Kidney tubule cell (primary cell): ENCODE measurements at places on chromosomes 13 and 19.

GRCh38 chr13:77728265-77729125, 31.0 kb downstream of the SLAIN1 start:
- DNase-seq = no peak

GRCh38 chr13:27125357-27126282, 46.0 kb downstream of the USP12 start:
- DNase-seq = no peak

DNA sequence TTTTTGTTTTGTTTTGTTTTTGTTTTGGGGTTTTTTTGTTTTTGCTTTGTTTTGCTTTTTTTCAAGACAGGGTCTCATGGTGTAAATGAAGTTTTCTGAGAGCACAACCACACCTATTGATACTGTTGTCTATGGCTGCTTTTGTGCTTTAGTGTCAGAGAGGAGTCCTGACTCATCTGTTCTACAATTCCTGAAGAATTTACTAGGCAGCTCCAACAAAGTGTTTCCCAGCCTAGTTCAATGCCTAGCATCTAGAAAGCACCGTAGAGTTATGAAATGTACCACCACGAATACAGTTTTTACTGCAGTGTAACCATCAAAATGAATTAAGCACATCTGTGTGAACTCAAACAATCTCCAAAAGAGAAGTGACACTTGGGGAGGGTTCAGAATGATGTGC, 21.2 kb downstream of the SAFB start:
- DNase-seq = no peak

DNA sequence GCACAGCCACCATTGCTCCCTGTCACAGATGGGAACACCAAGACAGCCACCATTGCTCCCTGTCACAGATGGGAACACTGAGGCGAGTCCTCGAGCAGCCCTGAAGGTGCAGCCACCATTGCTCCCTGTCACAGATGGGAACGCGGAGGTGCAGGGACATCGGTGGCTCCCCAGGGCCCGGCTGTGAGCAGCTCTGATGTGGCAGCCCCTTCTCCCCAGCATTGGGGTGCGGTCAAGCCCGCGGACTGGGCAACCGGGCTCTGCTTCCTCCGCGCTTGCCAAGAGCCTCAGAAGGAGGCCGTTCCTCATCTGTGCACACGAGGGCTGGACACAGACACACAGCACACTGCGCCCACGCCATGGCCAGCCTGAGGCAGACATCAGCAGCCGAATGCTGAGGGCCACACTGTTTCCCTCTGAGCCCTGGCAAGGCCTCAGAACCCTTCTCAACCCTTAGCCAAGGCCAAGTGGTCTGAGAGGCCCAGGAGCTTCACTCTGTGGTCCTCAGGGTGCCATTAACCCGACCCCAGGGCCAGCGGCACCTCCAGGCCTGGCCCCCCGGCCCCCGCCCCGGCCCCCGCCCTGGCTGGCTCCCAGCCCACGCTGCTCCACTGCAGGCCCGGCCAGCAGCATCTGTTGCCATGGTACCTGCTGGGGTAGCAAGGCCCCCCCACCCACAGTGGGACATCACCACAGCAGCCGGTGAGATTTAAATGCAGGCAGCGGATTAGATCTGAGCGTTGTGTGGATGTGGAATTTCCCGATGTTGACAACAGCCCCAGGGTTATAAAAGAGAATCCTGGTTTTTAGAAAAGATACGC, 18.4 kb downstream of the C2CD4C start:
- DNase-seq = no peak

GRCh38 chr19:46000491-46001246, 5.4 kb downstream of the CCDC61 start:
- DNase-seq = no peak

- DNase-seq = peak; percentile 25
Measured at GRCh38 chr13:38602266-38602665, 84.6 kb upstream of the FREM2 start.

DNA sequence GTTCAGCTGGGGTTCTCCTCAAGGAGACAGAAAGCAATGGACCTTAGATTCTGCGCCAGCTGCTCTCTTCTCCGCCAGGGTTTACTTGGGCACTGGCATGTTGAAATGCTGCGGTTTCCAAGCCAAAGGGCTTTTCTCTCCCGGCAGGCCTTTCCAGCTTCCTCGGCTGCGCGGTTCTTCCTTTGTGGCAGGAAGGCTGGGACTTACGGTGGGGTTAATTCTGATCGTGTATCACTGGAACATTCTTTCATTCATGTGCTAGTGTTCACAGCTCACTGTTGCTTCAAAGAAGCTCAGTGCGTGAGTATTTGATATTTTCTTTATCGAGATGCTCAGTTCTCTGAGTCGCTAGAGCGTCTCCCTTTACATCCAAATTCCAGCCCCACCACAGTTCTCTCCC, 723.2 kb downstream of the UQCRFS1 start:
- no peak for DNase-seq

DNA sequence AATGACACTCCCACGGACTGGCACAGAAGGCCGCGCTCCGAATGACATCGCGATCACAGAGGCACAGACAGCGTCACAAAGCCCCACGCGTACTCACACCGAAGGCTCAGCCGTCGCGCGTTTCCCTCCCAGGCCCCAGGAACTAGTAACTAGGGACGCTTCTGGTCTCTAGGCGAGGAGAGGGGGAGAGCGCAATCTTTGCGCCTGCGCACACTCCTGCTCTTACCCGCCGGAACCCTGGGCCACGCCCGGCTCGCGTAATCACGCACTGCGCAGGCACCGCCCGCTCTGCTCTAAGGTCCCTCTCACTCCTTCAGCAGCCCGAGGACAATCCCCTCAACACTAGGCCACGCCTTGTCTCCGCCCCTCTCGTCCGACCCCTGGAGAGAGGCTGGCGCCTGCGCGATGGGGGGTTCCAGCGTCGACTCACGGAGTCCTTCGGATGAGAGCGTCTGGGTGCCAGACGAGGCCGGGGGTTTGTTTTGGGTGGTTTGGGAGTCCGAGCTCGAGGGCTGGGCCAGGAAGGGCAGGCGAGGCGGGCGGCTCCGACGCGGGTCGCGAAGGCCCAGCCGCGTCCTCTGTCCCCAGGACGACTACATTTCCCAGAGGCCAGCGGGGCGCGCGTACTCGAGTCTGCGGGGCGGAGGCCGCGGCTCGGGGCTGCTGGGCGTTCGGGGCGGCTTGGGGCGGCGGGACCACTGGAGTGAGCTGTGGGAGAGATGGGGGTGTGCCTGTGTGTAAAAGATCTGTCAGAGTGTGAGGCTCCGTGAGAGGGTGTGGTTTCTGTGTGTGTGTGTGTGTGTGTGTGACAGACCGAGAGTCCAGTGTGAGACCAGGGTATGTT, at the start of gene ZNF471:
Gene ZNF471, plus strand, starts transcription at position 410 of the 844 bp plus-strand sequence. CDS start 3,717 bp downstream, outside the sequence.
- DNase-seq = peak; percentile 98

- no peak for DNase-seq
Measured at GRCh38 chr13:51603716-51604115, 19.5 kb downstream of the WDFY2 start.

GRCh38 chr13:38707460-38707859, 20.6 kb downstream of the FREM2 start:
- no peak for DNase-seq

- DNase-seq = no peak
Measured at GRCh38 chr13:104854698-104855097, 1680.8 kb downstream of the EFNB2 start.

- DNase-seq = no peak
Measured at GRCh38 chr13:99654076-99654475, 152.8 kb downstream of the TM9SF2 start.

DNA sequence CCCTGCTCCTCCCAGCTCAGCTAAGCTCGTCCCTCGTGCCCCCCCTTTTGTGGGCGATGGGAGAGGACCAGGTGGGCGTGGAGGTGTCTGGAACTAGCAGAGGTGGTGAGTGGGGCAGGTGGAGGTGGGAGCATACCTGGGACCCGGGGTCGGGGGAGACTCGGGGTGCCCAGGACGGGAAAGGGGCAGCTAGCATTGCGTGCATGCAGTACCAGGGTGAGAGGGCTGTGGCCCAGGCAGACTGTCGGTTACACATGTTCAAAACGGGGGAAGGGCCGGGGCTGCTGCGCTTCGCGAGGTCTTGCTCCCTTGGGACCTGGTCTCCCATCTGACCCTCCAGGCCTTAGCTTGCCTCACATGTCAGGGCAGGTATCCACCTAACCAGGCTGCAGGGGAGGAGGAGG, 9.1 kb downstream of the TLE5 start:
- no peak for DNase-seq

- DNase-seq = no peak
Measured at GRCh38 chr13:113091891-113092775, 13.5 kb upstream of the F7 start.

- no peak for DNase-seq
Measured at GRCh38 chr13:98838776-98839175, 86.3 kb upstream of the SLC15A1 start.

- peak; percentile 88 for DNase-seq
Measured at GRCh38 chr13:97367016-97367822, 66.8 kb upstream of the RAP2A start.

- DNase-seq = no peak
Measured at GRCh38 chr13:32905864-32906180, 110.4 kb upstream of the KL start.

- peak; percentile 98 for DNase-seq
Measured at GRCh38 chr19:45376045-45376724, 5.8 kb upstream of the ERCC2 start.

GRCh38 chr13:101178406-101178805, 237.9 kb downstream of the NALCN start:
- DNase-seq = no peak

DNA sequence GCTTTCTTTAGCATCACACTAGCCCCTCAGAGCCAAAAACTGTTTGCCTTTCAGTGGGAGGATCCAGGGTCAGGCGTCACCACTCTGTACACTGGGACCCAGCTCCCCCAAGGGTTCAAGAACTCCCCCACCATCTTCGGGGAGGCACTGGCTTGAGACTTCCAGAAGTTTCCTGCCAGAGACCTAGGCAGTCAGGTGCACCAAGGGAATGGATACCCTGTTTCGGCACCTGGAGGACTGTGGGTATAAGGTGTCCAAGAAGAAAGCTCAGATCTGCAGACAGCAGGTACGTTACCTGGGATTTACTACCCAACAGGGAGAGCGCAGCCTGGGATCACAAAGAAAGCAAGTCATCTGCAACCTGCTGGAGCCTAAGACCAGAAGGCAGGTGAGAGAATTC, 603.0 kb downstream of the UQCRFS1 start:
- no peak for DNase-seq

GRCh38 chr13:105502193-105502592, 1033.3 kb downstream of the EFNB2 start:
- DNase-seq = no peak

- DNase-seq = no peak
Measured at GRCh38 chr13:41418027-41418426, 39.3 kb upstream of the RGCC start.

GRCh38 chr13:28640861-28641599, 17.9 kb upstream of the POMP start:
- no peak for DNase-seq

GRCh38 chr13:104832231-104832630, 1703.2 kb downstream of the EFNB2 start:
- DNase-seq = no peak

- no peak for DNase-seq
Measured at GRCh38 chr13:109000207-109000606, 370.8 kb downstream of the MYO16 start.

DNA sequence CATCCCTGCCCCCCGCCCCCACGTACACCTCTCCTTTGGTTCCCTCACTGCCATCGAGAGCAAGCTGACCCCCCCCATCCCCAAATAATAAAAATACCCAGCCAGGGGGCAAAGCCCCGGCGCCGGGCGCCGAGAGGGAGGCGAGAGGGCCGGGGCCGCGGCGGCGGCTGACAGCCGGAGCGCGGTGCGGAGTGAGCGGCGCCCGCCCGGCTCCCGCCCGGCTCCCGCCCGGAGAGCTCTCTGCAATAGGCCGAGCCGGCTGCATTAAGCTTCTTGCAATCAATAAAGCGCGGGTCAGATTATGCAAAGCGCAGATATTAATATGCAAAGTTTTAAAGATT, 40.9 kb downstream of the DEDD2 start:
- no peak for DNase-seq

DNA sequence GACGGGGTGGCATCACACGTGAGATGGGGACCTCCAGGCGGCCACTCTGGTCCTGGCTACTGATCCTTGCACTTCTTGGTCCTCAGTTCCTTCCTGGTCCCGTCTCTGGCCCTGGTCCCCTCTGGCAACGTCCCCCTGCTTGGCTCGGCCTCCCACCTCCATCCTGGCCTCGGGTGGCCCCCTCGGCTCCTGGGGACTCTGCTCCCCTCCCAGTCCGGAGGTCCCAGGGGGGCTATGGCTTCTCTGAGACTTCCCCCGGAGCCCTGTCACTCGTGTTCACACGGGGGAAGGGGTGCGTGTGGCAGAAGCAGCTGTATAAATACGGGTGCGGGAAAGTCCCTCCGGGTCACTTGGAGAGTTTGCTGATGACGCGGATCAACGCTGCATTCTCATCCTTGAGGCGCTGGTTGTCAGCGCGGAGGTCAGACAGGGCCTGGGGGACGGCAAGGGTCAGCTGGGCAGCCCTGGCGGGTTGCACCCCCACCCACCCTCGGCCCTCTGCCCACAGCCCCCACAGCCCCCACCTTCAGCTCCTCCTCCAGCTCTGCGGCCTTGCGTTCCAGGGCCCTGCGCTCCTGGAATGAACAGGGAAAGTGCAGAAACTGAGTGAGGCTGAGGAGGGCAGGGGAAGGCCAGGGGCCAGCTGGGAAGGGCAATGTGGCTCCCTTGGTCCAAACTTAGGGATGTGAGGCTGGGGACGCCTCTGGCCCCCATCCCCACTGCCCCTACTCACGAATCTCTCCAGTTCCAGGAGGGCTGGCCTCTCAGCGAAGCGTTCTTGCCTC, 15.6 kb downstream of the EPS8L1 start:
- no peak for DNase-seq

GRCh38 chr19:3131168-3131567, 4.7 kb upstream of the GNA15 start:
- no peak for DNase-seq

- no peak for DNase-seq
Measured at GRCh38 chr13:99956473-99957349, 14.9 kb downstream of the ZIC5 start.

DNA sequence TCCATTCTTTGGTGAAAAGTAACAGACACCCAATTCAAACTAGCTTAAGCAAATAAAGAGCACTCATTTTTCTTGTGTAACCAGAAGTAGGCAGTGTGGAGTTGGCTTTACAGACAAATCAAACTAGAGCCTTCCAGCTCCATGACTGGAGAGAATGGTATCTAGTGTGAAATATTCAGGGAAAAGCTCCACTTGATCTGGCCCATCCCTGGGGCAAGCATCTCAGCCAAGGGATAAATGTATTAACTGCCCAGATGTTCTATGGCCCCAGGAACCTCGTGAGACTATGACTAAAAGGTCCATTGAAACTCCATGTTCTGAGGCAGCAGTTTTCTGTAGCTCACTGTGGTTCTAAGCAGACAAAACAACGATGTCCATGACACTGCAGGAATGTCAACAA, 49.9 kb downstream of the TBC1D4 start:
- peak; percentile 48 for DNase-seq

- DNase-seq = no peak
Measured at GRCh38 chr19:31570718-31571117, 221.5 kb upstream of the TSHZ3 start.

- DNase-seq = no peak
Measured at GRCh38 chr13:102873653-102874052, 27.8 kb downstream of the ERCC5 start.
